ENCODE measurements at places on chromosomes 13 and 19.

GRCh38 chr19:2302319-2303210 is 5.4 kb downstream of the LINGO3 start:
- DNase-seq, result peak; percentile 57
- peaks cover 11% of the 10 kb centered on the region for H3K27me3 ChIP-seq
- H3K4me3 ChIP-seq, result no peak overlapping the region
- H3K4me1 ChIP-seq, result peaks cover 26% of the 10 kb centered on the region

DNA sequence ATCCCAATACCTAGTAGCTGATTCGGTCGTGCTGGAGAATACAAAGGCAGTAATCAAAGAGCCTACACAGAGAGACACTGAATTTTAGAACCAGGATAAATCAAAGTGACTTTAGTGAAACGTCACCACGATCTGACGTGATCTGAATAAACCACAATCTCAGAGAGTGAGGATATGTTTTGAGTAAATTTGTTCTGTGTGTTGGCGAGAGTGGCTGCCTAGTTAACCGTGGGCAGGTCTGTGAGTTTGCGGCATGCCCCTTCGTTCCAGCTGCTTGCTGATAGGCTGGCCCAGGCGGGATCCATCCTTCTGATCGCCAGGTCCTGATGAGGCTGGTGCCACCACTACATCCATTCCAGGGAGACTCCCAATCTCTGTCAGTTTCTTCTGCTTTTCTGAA is 40.4 kb downstream of the LRCH1 start:
- H3K27ac ChIP-seq, result no peak overlapping the region
- no peaks in the 10 kb centered on the region for H3K36me3 ChIP-seq
- no peak overlapping the region for H3K4me3 ChIP-seq
- no peaks in the 10 kb centered on the region for H3K27me3 ChIP-seq

GRCh38 chr13:29754473-29754806 is 96.0 kb downstream of the UBL3 start:
- no peak overlapping the region for H3K4me3 ChIP-seq
- no peak for DNase-seq
- H3K27ac ChIP-seq, result no peak overlapping the region
- peaks cover 3% of the 10 kb centered on the region for H3K4me1 ChIP-seq
- H3K36me3 ChIP-seq, result no peaks in the 10 kb centered on the region

DNA sequence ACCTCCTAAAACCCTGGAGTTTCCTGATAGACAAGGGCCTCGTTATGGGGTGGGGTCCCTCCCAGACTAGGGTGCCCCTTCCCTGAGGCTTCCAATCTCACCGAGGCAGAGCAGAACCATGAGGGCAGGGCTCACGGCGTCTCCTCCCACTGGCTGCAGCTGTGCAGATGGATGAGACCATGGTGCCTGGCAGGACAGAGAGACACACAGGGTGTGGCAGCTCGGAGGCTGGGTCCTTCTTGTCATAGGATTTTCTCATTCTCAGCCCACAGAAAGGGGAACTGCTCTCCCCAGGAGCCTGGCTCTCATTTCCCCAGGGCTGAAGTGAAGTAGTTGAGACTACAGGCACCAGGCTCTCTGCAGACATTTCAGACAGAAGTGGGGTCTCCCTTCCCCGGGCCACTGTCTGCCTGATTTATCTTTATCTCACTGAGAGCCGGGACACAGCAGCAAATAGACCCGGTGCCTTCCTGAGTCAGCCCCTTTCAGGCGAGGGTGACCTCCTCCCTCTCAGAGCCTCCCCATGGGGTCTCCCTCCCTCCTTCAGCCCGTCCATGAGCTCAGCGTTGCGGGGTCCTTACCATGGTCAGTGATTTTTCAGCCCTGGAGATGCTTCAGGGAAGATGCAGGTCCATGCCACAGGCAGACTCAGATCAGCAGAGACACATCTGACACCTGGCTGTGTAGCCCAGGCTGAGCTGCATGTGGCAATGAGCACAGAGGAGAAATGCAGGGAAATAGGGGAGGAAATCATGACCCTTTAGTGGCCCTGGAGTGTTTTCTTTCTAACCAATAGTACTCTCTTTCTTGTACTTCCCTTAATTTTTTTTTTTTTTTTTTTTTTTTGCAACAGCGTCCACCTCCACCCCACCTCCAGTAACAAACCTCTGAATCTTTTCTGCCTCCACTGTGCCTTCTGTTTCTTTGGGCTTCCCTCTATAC is at the start of gene LILRA5:
Gene LILRA5, minus strand, starts transcription at position 731 of the 942 bp plus-strand sequence. Its CDS starts 147 bp downstream, at position 584.
- peaks cover 2% of the 10 kb centered on the region for H3K27me3 ChIP-seq
- H3K27ac ChIP-seq, result no peak within 1 kb of the TSS
- no peak within 1 kb of the TSS for H3K4me3 ChIP-seq
- H3K36me3 ChIP-seq, result no peaks in the 10 kb centered on the region
- H3K4me1 ChIP-seq, result no peaks in the 10 kb centered on the region

DNA sequence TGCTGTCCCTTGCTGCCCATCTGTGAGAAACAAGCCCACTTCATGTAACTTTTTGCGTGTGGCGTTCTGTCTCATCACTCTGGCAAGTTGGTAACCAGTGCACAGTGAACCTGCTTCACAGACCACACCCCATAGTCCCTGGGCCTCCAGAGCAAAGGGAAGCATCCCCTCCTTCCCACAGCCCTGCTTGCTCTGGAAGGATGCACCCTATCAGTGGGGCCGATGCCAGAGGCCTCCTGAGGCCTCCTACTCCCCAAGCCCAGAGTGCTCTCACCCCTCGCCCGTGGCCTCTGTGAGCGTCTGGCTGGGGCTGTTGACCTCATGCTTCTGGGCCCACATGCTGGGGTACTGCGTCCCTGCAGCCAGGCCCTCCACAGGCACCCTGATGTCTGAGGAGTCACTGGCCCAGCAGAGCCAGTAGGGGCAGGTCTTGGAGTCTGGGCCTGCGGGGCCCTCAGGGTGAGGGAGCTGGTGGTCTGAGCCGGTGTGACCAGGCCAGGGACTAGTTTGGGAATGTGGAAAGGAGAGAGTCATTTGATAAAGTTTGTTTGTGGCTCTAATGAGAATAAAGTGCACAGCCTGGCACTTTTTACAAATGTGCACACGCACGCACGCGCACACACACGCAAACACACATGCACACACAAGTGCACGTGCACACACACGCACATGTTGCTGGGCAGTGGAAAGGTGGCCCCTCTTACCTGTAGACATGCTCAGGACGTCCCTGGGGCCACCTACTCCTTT is 5.1 kb downstream of the TMEM86B start:
- no peak overlapping the region for H3K27ac ChIP-seq
- no peaks in the 10 kb centered on the region for H3K4me1 ChIP-seq
- DNase-seq, result no peak
- peaks cover 55% of the 10 kb centered on the region for H3K36me3 ChIP-seq
- H3K27me3 ChIP-seq, result no peaks in the 10 kb centered on the region

DNA sequence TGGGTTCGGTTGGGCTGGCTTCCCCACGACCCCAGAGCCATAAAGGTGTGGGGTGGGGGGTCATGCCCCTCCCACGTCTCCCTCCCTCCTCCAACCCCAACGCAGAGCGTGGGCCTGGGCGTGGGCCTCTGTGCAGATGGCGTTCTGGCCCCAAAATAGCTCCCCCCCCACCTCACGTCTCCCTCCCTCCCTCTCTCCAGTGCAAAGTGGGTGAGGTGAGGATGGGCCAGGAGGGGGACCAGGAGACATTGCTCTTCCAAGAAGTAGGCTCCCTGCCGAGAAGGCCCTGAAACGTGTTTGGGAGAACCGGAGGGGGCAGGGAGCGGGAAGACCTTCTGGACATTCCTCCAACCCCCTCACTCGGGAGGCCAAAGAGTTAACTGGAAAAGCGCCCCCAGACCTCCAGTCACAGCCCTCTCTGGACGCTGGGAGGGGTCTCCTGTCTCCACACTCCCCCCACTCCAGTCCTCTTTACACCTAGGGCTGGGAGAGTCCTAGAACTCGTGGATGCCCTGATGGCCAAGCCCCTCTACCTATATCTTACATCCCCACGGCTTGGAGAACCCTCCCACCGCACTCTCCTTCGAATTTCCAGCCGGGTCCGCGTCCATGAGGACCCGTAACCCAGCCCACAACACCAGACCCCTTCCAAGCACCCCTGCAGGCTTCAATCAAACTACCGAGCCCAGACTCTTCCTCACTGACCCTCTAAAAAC is 855 bp downstream of the UNC13A start:
- peak overlapping the region; percentile 45 for H3K4me3 ChIP-seq
- no peaks in the 10 kb centered on the region for H3K36me3 ChIP-seq
- no peak overlapping the region for H3K27ac ChIP-seq

DNA sequence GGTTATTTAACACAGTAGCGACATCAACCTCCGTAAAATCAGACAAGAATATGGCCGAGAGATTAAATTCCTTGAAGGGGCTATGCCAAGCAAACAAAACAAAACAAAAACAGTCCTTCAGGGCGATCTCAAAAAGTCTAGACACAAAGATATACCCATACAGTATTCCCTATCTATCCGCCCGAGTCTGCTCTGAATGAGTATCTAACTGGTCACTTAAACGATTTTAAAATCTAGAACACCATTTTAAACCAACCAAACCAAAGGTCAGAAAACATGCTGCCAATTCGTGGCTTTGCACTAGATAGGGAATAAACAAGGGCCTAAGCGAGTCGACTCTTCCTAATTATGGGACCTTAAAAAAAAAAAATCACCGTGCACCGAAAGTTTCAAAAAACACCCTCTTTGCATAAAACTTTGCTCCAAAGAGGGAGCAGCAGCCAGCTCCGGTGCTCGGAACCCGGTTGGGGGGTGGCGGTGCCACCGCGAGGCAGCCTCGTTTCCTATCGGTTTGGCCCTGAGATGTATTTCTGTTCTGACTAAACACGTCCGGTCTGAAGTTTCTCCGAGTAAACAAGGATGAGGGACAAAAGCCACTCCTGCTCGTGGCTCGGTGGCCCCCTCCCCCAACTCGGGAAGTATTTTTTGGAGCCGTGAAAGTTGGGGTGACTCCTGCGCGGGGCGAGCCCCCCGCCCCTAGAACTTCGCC is 1.8 kb downstream of the HMGB1 start:
- H3K4me3 ChIP-seq, result peak overlapping the region; percentile 78
- peak overlapping the region; percentile 97 for H3K27ac ChIP-seq
- DNase-seq, result peak; percentile 58
- peaks cover 6% of the 10 kb centered on the region for H3K4me1 ChIP-seq
- H3K27me3 ChIP-seq, result no peaks in the 10 kb centered on the region

DNA sequence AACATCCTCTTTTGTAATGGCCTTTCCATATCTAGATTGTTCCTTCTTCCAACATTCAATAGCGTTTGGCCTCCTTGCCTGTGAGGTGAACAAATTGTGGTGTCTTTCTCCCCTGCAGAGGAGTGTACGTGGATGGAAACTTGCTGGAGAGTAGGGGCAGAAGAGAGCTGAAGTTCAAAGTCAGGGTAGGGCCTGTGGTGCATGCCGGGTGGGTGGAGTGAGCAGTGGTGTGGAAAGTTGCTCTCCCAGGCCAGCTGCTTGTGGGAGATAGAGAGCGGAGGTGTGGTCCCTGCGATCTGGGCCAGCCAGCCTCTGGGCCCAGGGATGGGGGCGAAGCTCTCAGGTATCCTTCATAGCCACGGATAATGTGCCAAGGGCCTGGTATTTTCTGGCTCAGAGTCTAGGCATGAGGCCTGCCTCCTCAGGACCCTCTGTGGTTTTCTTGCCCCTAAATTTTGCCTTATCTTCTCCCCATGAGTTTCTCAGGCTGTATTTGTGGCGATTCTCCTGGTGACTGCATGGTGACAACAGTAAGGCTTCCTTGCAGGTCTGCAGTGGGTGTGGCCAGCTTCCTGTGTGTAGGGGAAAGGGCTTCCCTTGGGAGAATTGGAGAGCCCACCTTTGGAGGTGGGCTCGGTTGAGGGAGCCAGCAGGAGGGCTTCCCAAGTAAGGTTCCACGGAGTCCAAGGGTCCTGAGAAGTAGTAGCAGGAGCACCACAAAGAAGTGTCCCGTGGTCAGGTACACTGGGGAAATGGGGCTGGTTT is 6.7 kb downstream of the RGCC start:
- peak overlapping the region; percentile 64 for H3K27ac ChIP-seq
- H3K4me1 ChIP-seq, result peaks cover 27% of the 10 kb centered on the region
- no peaks in the 10 kb centered on the region for H3K27me3 ChIP-seq
- no peak for DNase-seq
- H3K4me3 ChIP-seq, result no peak overlapping the region

GRCh38 chr13:97369261-97369893 is 64.6 kb upstream of the RAP2A start:
- no peaks in the 10 kb centered on the region for H3K4me1 ChIP-seq
- H3K4me3 ChIP-seq, result peak overlapping the region; percentile 17
- H3K27ac ChIP-seq, result peak overlapping the region; percentile 38
- no peaks in the 10 kb centered on the region for H3K27me3 ChIP-seq

DNA sequence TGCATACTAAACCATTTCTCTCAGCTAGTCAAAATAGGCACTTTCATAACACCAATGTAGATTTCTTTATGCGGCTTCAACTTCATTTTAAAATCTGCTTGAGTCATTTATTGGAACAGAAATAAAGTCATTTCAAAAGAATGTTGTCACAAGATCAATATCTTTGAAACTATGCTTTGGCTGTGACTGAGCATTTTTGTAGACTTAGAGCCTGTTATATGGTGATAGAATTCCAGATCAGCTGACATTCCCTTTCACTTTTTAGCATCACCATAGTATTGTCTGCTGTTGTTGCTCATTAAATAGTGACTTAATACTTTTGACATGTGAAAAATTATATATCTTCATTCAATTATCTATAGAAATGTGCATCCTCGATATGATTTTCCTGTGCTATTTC is 279.2 kb upstream of the PRR20A start:
- H3K4me3 ChIP-seq, result no peak overlapping the region
- H3K27me3 ChIP-seq, result no peaks in the 10 kb centered on the region
- H3K4me1 ChIP-seq, result no peaks in the 10 kb centered on the region
- no peaks in the 10 kb centered on the region for H3K36me3 ChIP-seq

GRCh38 chr19:53532362-53532761 is 5.6 kb upstream of the ZNF331 start:
- H3K4me1 ChIP-seq, result peaks cover 4% of the 10 kb centered on the region
- no peak for DNase-seq
- peaks cover 3% of the 10 kb centered on the region for H3K36me3 ChIP-seq
- no peaks in the 10 kb centered on the region for H3K27me3 ChIP-seq
- no peak overlapping the region for H3K4me3 ChIP-seq
- H3K27ac ChIP-seq, result no peak overlapping the region

GRCh38 chr19:17202713-17203112 is 12.4 kb upstream of the USE1 start:
- no peak for DNase-seq
- H3K36me3 ChIP-seq, result peaks cover 93% of the 10 kb centered on the region
- no peak overlapping the region for H3K4me3 ChIP-seq
- no peaks in the 10 kb centered on the region for H3K27me3 ChIP-seq
- no peaks in the 10 kb centered on the region for H3K4me1 ChIP-seq

GRCh38 chr13:112892426-112893206 is 76.4 kb upstream of the MCF2L start:
- H3K27me3 ChIP-seq, result peaks cover 30% of the 10 kb centered on the region
- H3K36me3 ChIP-seq, result peaks cover under 1% of the 10 kb centered on the region
- H3K4me3 ChIP-seq, result no peak overlapping the region
- no peak overlapping the region for H3K27ac ChIP-seq
- peaks cover 42% of the 10 kb centered on the region for H3K4me1 ChIP-seq

DNA sequence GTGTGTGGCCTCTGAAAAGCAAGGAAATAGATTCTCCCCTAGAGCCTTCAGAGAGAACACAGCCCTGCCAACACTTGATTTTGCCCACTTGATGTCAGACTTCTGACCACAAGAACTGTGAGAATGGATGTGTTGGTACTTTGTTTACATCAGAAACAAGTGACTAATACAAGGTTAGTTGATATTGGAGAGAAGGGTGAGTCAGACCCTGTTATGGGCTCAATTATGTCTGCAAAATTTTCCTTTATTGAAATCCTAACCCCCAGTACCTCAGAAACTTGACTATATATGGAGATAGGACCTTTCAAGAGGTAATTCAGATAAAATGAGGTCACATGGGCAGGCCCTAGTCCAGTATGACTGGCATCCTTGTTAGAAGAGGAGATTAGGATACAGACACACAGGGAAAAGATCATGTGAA is 226.7 kb downstream of the RFC3 start:
- no peaks in the 10 kb centered on the region for H3K4me1 ChIP-seq
- H3K4me3 ChIP-seq, result no peak overlapping the region
- DNase-seq, result no peak
- no peaks in the 10 kb centered on the region for H3K36me3 ChIP-seq
- no peaks in the 10 kb centered on the region for H3K27me3 ChIP-seq
- no peak overlapping the region for H3K27ac ChIP-seq
